ENCODE measurements at places on chromosomes 1 and 21. TPM values are rescaled to one million over a fixed set of nuclear protein-coding genes. Genes with fewer than 3 reads are reported as not detected.

The NBPF20 gene
- total RNA-seq, result 0.22 TPM

GRCh38 chr1:36307601-36308330 lies 1.6 kb downstream of the SH3D21 start:
- H3K4me1 ChIP-seq, result peaks cover 3% of the 10 kb centered on the region
- H3K4me3 ChIP-seq, result peak overlapping the region; percentile 92
- DNase-seq, result no peak
- no peak overlapping the region for H3K27ac ChIP-seq
- no peaks in the 10 kb centered on the region for H3K27me3 ChIP-seq
- peaks cover 49% of the 10 kb centered on the region for H3K36me3 ChIP-seq

The CLCA4 gene
- total RNA-seq, result not detected

The SELENOF gene
- total RNA-seq, result 143 TPM

DNA sequence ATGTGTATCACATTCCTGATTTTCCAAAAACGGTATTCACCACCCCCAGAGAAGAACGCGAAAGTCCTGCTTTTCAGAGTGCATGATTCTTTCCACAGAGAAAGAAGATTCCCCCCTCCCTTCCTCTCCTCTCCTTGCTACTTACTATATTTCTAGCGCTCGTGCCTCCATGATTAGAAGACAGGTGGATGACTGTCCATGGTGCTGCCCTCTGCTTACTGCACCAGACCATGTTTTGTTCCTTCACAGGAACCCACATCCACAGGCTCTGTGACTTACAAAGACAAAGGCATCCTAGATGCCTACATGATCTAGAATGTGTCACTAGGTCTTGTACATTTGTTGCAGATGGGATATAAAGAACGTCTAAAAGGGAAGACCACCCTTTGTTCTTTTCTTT lies 49.1 kb upstream of the ZNF648 start:
- H3K4me1 ChIP-seq, result peaks cover 2% of the 10 kb centered on the region
- no peaks in the 10 kb centered on the region for H3K36me3 ChIP-seq
- no peak overlapping the region for H3K4me3 ChIP-seq
- DNase-seq, result no peak
- no peaks in the 10 kb centered on the region for H3K27me3 ChIP-seq
- no peak overlapping the region for H3K27ac ChIP-seq

- DNase-seq, result peak; percentile 80
- H3K4me1 ChIP-seq, result peaks cover 2% of the 10 kb centered on the region
- H3K4me3 ChIP-seq, result no peak overlapping the region
- no peak overlapping the region for H3K27ac ChIP-seq
- H3K27me3 ChIP-seq, result no peaks in the 10 kb centered on the region
These were observed 8.1 kb upstream of the INKA2 start for GRCh38 chr1:111747282-111747734.

DNA sequence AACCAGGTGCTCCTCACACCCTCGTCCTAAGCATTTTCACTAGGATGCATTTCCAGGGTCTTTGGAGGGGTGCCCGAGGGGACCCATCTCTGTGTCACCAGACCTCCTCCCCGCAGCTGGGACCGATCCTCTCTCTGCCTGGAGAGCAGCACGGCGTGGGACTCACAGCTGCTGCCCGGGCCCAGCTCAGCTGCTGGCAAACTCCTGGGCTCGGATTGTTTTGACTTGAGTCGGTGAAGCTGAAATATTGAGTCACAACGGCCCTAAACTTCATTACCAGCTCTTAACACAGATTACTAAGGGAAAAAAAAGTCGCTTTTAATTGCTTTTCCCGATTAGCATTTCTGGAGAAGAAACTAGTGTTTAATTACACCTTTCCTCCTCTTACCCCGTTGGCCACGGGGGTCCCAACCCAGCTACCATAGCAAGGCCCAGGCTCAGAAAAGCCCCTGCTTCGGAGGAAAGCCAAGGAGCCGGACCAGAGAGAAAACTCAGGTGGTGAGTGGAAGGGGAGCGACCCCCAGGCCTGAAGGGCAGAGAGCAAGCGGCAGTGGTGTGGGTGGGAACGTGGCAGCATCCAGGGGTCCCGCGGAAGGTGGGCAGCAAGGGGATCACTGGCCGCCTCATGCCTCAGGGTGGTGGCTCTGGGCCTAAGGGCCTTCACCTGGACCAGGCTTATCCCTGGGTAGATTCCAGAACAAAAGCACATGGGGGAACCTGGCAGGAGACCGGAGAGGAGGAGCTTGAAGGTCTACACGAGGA lies 41.7 kb downstream of the CASZ1 start:
- H3K27me3 ChIP-seq, result no peaks in the 10 kb centered on the region
- DNase-seq, result no peak
- H3K4me3 ChIP-seq, result no peak overlapping the region
- no peaks in the 10 kb centered on the region for H3K4me1 ChIP-seq

The KRTAP12-2 gene
- total RNA-seq, result not detected

- no peak for DNase-seq
- peaks cover 19% of the 10 kb centered on the region for H3K36me3 ChIP-seq
- no peak overlapping the region for H3K27ac ChIP-seq
These were observed 27.0 kb downstream of the ANKRD13C start for GRCh38 chr1:70327306-70328076.

- H3K27ac ChIP-seq, result no peak overlapping the region
- H3K4me3 ChIP-seq, result no peak overlapping the region
- H3K4me1 ChIP-seq, result no peaks in the 10 kb centered on the region
- H3K27me3 ChIP-seq, result no peaks in the 10 kb centered on the region
These were observed 12.5 kb downstream of the PDXK start for GRCh38 chr21:43731476-43731875.

GRCh38 chr1:6343506-6344405 lies 49.8 kb downstream of the ACOT7 start:
- H3K27me3 ChIP-seq, result no peaks in the 10 kb centered on the region
- peaks cover 19% of the 10 kb centered on the region for H3K36me3 ChIP-seq
- peaks cover 3% of the 10 kb centered on the region for H3K4me1 ChIP-seq
- peak; percentile 82 for DNase-seq
- H3K27ac ChIP-seq, result no peak overlapping the region

GRCh38 chr1:198798923-198799386 lies 160.1 kb downstream of the PTPRC start:
- no peak for DNase-seq
- no peaks in the 10 kb centered on the region for H3K27me3 ChIP-seq
- H3K4me3 ChIP-seq, result no peak overlapping the region
- H3K36me3 ChIP-seq, result peaks cover 14% of the 10 kb centered on the region

The CDC7 gene
- total RNA-seq, result 43.4 TPM

The UMODL1 gene
- total RNA-seq, result not detected

The FMOD gene
- not detected for total RNA-seq

The AMY2A gene
- not detected for total RNA-seq

- H3K27ac ChIP-seq, result no peak overlapping the region
- H3K36me3 ChIP-seq, result peaks cover 7% of the 10 kb centered on the region
- H3K4me3 ChIP-seq, result no peak overlapping the region
These were observed 9.0 kb upstream of the ABCG1 start for GRCh38 chr21:42209801-42210479.

The S100B gene
- total RNA-seq, result 0.53 TPM

All from H9 (cell line).